ENCODE measurements at places on chromosomes 13 and 19.
A peak's percentile ranks its signal among the peaks of the same experiment; 100 is the strongest.

DNA sequence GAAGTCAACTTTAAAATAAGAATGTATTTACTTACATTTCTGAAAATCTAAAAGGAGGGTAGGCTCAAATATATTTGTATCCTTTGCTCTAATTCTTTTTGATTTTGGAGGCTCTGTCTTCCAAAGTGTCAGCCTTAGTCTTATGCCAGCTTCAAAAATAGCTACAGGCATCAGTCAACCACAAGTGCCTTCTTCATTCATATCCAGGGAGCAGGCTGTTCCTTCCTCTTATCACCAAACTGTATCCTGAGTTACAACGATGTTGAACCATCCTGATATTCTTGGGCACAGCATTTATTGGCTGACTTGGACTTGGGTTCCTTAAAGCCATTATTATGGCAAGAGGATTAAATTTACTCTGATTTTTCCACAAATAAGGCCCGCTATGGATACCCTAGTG lies 1161.3 kb downstream of the PCDH17 start:
- DNase-seq: no peak

- DNase-seq: no peak
Observed at GRCh38 chr19:31340042-31341025, 8.9 kb downstream of the TSHZ3 start.

DNA sequence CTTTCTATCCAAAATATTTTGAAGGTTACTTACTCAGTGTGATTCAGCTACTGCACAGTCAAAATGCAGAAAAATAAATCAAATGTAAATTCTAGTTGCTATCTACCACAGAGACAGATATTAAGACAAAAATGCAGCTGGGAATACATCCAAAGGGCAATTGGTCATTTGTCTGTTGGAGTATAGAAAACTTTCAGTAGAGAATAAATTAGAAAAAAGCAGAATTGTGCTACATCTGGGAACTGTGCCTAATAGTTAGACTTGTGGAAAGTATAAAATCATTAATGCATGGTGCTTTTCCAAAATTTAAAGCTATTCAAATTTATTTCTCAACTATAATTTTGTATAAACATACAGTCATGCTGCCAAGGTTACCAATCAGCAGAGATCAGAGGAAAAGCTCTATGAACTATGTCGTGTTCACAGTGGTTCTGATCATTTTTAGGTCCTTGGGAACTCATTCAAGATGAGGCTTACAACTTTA lies 1635.8 kb downstream of the PCDH9 start:
- no peak for DNase-seq

DNA sequence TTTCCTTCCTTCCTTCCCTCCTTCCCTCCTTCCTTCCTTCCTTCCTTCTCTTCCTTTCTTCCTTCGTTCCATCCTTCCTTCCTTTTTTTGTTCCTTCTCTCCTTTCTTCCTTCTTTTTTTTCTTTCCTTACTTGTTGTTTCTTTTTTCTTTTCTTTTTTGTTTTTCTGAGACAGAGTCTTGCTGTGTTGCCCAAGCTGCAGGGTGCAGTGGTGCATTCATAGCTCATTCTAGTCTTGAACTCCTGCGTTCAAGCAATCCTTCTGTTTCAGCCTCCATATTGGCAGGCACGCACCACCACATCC lies 5.5 kb upstream of the EEF2 start:
- DNase-seq: no peak

DNA sequence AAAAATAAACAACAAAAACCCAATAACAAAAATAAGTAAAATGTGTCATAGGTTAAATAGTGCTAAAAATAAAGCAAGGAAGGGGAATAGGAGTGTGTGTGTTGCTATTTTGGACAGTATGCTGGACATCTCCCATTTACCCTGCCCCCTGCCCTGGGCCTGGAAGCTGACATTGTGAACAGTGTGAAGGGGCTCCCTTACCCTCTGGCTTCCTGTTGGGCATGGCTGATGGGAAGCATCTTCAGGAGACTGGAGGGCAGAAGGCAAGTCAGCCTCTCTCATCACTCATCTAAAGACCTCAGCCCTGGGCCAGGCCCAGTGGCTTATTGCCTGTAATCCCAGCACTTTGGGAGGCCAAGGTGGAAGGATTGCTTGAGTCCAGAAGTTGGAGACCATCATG lies 26.7 kb downstream of the KCTD15 start:
- DNase-seq: no peak

DNA sequence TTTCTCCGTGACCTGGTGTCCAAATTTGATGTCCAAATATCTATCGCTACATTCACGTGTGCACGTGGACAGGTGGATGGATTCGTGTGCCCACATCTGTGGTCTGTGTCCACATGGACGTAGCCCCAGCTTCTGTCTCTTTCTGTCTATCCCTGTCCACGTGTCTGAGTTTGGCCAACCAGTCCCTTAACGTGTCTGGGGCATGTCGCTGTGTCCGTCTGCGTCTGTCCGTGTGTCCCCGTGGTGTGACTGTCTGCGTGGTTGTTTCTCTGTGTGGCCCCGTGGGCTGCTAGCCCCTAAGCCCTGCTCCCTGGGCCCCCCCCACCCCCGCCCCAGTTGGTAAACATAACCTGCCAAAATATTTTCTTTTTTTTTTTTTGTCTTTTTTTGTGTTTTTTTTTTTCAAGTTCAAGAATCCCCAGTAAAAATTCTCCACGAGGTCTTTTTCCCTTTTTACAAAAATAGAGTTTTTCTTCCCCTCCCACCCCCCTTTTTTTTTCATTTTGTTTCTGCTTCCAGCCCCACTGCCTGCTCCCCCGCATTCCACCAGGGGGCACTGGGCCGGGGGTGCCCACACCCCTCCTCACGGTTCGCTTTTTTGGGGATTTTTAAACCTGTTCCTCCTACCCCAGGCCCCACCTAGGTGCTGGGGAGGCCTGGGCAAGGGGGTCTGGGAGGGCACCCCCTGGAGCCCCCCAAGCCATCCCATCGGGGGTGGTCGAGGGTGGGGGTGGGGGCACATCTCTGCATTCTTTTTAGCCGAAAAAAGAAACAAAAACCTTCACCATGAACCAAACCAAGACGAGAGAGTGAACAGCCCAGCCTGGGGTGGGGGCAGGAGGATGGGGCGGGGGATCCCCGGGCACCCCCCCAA lies 18.3 kb downstream of the PRKCSH start:
- no peak for DNase-seq

GRCh38 chr13:28336193-28336657 lies 158.7 kb downstream of the FLT1 start:
- no peak for DNase-seq

DNA sequence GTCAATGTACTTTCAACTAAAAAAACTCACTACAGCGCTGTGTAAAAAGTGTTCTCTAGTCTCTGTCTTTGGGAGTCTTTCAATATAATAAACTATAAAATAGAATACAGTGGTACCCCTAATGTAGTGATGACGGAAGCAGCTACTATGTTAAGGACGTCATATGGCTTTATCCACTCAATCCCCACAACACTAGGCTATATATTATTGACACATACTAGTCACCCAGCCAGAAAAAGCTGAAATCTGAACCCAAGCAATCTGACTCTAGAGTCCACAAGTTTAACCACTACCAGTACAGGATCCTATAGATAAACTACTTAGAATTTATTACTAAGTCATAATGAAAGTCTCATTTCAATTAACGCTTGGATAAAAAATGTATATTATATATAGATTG lies 48.3 kb downstream of the ELF1 start:
- no peak for DNase-seq

GRCh38 chr19:38093587-38093986 lies 130.4 kb downstream of the DPF1 start:
- DNase-seq: no peak

GRCh38 chr13:90430127-90430526 lies 917.4 kb upstream of the MIR17HG start:
- DNase-seq: no peak

DNA sequence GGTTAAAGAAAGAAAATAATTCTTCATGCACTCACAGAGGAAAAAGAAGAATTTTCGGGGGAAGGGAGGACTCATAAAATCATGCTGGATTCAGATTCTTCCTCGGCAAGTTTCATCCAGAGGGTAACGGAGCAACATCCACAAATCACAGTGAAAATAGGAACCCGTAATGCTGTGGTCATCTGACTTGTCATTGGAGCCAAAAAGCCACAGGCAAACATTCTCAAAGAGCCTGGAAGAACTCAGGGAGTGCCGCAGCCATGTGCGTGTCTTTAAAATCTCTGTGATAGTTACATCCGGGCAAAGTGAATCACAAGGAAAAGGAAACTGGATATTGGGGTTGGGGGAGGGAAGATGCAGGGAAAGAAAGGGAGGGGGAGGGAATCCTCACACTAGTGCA lies 33.0 kb upstream of the VSTM2B start:
- DNase-seq: no peak

DNA sequence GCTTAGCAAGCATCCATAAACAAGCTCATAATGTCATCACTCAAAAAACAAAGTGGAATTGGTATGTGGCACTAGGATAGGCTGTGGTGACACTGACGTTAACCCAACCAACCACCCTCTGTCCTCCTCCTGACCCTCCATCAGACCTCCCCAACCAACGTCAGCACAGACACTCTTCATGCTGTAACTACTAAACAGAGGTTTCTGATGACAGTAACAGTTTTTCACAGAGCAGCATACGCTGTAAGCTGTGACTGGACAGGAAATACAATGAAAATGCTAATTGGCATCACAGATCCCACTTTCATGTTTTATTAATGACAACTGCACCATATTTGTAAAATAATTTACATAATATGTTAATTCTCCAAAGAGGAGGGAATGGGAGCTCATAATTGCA lies 238.0 kb downstream of the IRS2 start:
- DNase-seq: no peak

GRCh38 chr19:47663911-47664771 lies 49.1 kb upstream of the EHD2 start:
- no peak for DNase-seq

- DNase-seq: no peak
Observed at GRCh38 chr19:19057317-19057716, 6.5 kb upstream of the SLC25A42 start.

- DNase-seq: peak; percentile 57
Observed at GRCh38 chr19:495402-496111, 729 bp upstream of the MADCAM1 start.

DNA sequence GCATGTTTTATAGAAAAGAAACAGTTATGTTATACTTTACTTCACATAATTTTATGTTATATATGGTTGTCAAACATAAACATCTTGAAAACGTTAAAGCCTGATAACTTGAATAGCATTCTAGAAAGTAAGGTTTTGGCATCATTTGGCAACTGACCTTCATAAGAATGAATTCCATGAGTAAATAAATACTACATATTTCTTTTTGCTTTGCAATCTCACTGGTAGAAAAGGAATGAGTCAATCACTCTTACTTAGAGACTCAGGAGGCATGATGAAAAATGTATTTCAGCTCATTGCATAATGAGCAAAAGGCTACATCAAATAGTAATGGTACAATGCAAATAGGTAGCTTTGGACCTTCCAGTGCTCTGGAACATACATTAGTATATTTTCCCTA lies 1381.9 kb downstream of the EFNB2 start:
- DNase-seq: no peak

DNA sequence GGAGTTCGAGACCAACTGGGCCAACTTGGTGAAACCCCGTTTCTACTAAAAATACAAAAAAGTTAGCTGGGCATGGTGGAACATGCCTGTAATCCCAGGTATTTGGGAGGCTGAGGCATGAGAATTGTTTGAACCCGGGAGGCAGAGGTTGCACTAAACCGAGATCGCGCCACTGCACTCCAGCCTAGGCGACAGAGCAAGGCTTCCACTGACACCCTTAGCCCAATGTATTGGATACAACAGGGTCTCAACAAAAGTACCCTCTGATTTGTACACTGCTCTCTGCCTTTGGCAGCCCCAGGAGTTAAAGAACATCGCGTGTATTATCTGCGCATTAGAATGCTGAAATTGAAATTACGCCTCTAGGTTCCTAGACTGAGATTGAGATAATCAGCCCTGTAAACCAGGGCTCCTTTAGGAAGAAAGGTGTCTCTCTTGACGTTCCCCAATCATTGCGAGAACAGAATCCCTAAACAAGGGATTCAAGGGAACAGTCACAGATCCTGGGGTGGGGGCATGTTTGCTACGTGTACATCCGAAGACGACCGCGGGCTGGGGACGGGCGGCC lies 21.9 kb downstream of the IPO5 start:
- DNase-seq: no peak

- no peak for DNase-seq
Observed at GRCh38 chr19:55305983-55306562, 19.1 kb downstream of the TMEM150B start.

DNA sequence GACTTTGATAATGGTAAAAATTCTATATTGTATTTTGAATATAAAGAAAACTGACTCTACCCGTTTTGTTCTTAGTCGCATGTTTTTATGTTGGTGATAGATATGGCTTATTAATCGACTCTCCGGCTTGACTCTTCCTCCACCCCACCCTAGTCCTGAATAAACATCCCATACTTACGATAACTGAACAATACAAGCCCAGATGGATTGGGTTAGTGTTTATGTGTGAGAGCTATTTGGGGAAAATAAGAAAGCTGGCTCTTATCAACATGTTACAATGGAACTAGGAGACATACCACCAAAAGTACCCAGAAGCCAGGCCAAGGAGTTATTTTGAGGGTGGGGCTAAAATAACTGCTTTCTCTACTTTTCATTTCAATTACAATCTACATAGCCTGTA lies 796.3 kb downstream of the DIAPH3 start:
- no peak for DNase-seq

DNA sequence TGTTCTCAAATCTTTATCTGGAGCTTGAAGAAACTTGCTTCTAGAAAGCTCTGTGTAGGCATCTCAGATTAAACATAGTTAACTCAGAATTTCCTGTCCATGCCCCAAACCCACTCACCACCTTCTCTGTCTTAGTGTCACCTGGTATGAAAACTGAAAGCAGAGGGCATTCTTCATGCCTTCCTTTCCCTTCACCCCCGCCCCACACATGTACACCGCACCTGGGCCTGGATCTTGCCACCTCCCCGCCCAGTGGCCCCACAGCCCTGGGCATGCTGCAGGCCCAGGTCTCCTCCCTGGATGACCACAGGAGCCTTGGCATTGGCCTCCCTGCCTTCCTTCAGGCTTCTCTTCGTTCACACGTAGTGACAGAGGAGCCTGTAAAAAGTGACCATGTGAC lies 15.8 kb downstream of the CFAP97D2 start:
- DNase-seq: no peak

DNA sequence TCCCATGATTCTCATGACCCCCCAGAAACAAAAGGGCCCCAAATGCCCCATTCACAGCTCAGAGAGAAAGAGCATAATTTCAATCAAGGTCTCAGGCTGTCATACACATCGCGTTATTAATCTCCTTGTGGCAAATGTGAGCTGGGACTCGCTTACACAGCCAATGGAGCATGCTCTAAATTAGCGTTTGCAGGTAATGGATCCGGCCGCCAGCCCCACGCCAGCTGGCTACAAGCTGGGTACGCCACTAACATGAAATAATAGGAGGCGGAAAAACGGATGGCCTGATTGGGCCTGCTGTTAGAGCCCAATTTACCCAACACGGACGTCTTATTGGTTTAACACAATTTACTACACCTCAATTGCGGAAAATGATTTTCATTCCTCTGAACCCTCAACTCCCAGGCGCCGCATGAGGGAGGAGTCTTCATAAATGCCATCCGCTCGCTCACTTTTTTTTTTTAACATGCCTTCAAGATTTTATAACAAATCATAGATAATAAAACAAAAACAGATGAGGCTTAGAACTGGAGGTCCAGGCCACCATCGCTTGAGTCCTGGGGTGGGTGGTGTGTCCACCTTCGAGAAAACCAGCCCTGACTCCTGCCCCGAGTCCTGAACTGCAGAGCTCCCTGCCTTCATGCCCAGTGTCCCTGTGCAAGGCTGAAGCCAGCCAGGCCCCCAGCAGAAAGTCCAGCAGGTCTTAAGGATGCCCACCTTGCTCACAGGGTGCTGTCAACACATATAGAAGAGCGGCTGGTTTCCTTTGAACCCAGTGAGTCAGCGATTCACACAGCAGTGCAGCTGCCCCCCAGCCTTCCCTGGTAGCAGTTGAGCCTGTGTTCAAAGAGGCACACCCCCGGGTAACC lies 62.1 kb downstream of the PEPD start:
- DNase-seq: no peak
